ENCODE measurements at places on chromosomes 7 and 10. TPM values are rescaled to one million over a fixed set of nuclear protein-coding genes. Genes with fewer than 3 reads are reported as not detected.

Gene VSIR
- 10.1 TPM for total RNA-seq

DNA sequence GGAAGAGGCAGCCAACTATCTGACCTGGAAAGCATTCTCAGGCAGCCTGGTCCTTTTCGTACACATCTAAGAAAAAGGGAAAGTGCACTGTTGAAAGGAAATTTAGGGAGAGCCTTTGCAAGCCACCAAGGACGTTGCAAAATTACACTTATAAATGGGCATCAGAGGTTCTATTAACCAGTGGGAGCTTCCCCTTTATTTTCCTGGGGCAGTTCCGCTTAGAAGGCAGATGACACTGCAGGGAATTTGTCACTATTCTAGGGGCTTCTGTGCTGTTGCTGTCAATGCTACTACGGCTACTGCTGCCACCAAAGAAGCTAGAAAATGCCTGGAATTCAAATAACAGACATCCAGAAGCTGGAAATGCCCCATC lies 79.6 kb upstream of the AUTS2 start:
- DNase-seq = no peak

Gene PTN
- 63.5 TPM for total RNA-seq

Gene PNLIPRP2
- total RNA-seq = 21.1 TPM

Gene CASP2
- total RNA-seq = 13.6 TPM

- DNase-seq = no peak
These were observed 150.1 kb upstream of the NPS start for GRCh38 chr10:127398971-127399365.

GRCh38 chr10:129941199-129942018 lies 22.7 kb downstream of the EBF3 start:
- no peak for DNase-seq

GRCh38 chr7:149714910-149715471 lies 58.4 kb downstream of the ZNF467 start:
- no peak for DNase-seq

Gene STEAP1B
- not detected for total RNA-seq

GRCh38 chr10:113221756-113222168 lies 271.7 kb downstream of the TCF7L2 start:
- DNase-seq = peak; percentile 41

DNA sequence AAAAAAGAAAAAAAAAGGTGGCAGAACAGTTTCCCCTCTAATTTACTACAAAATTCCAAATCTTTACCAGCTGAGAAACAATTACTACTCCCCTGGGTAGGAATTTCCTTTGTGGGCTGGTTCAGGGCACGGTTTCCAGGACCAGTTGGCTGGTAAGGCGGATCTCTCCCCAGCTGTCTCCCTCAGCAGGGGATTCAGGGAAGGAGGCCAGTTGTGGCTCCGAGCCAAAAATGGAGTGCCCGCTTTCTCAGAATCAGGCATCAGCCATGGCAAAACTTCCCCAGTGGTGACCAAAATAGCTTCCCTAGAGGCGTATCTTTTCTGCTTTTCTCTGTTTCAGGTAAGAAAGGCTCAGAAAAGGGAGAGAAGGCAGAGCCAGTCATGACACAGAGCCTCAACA lies 91.2 kb downstream of the ZNF22 start:
- DNase-seq = no peak

- no peak for DNase-seq
These were observed 162.9 kb downstream of the CREB5 start for GRCh38 chr7:28575241-28575643.

GRCh38 chr7:112290065-112290464 lies 83.6 kb downstream of the ZNF277 start:
- no peak for DNase-seq

GRCh38 chr7:35871856-35872255 lies 71.0 kb downstream of the SEPTIN7 start:
- DNase-seq = no peak

- DNase-seq = peak; percentile 58
These were observed 182.1 kb downstream of the ARID5B start for GRCh38 chr10:62083412-62084267.

Gene NKX2-3
- 0.24 TPM for total RNA-seq

- DNase-seq = no peak
These were observed 117.2 kb downstream of the ANLN start for GRCh38 chr7:36506820-36507219.

- DNase-seq = no peak
These were observed 4.3 kb upstream of the PPIF start for GRCh38 chr10:79342811-79343561.

GRCh38 chr7:32161708-32162107 lies 91.5 kb upstream of the PDE1C start:
- DNase-seq = no peak

DNA sequence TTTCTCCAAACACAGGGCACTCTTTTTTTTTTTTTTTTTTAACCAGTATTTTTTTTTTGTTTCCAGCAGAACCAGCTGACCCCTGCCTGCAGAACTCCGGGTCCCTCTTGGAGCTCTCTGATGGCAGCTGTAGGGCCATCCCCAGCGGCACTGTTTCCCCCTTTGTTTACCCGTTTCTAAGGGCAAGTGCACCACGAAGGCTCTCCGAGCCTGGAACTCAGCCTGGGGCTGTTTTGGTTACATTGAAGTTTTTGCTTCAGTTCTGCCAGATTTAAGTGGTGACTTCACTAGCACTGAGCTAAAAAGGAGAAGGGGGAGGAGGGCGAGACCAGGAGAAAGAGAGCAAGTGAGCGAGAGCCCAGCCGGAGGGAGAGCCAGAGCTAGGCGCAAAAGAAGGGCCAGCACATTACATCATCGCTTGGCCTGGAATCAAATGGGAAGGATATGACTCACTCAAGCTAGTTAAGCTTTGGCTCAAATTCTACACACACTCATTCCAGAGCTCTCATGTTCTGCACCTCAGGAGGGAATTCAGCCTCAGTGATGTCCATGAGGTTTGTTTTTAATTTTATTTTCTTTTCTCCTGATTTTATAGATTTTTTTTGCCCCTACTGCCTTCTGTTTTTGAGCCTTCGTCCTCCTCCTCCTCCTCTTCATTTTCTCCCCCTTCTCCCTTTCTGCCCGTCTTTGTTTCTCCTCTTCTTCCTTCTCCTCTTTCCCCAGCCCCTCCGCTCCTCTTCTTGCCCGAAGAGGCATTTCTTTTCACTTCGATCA lies 272.3 kb downstream of the TRIL start:
- peak; percentile 95 for DNase-seq

GRCh38 chr7:131346885-131347592 lies 19.4 kb downstream of the MKLN1 start:
- peak; percentile 19 for DNase-seq

- DNase-seq = peak; percentile 13
These were observed 96.9 kb upstream of the LRRTM3 start for GRCh38 chr10:66828957-66829356.

GRCh38 chr7:23213755-23214154 lies 31.9 kb downstream of the NUP42 start:
- no peak for DNase-seq

DNA sequence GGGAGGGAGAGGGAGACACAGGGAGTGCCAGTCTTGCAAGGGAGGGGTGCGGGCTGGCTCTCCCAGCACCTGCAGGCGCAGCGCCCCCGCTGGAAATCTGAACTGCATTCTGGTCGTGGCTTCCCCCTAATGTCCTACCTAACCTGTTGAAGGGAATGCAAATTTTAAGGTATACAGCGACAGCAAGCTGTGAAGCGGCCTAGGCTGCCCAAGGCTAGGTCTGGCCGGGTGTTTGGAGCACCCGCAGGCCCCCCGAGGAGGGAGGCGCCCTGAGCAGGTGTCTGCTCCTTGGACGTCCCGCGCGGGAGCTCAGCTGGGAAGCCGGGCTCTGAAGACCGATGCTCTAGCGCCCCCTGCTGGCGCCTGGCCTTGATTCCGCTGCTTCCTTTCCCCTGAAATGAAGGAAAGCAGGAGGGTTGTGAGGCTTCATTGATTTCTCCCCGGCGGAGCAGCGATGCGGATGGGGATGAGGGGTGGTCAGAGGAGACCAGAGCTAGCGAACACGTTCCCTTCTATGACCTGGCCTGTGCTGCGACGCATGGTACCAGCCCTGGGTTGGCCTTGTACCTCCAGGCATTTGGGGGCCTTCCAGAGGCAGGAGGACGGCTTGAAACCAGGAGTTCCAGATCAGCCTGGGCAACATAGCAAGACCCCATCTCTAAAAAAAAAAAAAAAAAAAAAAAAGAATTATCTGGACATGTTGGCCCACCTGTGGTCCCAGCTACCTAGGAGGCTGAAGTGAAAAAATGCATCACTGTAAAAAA lies 601.3 kb downstream of the GALNT17 start:
- peak; percentile 96 for DNase-seq

Gene ASB10
- not detected for total RNA-seq

Gene GBX1
- not detected for total RNA-seq

- no peak for DNase-seq
These were observed 137.7 kb upstream of the PFKP start for GRCh38 chr10:2929480-2930258.

DNA sequence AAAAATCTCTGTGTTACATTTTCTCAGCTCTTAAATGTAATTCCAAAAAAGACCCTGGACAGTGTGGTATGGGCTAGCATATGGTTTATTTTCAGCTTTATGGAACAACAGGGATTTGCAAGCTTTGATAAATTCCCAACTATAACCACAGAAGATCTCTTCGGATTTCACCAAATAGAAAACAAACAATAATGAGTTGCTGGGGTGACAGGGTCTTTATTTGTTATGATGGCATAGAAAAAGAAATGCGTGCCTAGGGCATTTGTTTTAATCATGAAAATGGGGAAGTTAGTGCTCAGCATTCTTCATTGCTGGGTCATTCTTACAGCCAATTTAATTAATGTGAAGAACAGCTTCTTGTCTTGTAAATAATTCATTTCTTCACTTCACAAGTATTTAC lies 139.0 kb downstream of the LRRN3 start:
- no peak for DNase-seq

GRCh38 chr7:151309311-151309710 lies 32.3 kb upstream of the NUB1 start:
- DNase-seq = no peak

DNA sequence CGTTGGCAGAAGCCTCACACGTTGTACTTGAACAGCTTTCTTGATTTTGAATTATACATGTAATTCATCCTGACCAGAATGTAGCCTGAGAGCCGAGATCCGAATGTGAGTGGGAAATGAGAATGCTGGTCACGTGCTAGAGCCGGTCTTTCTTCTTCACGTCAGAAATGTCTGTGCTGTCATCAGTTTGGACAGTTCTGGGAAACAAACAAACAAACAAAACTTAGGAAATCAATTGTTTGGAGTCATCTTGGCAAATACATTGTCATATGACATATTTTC lies 729.8 kb downstream of the LRMDA start:
- no peak for DNase-seq

Gene MYH16
- 0.13 TPM for total RNA-seq

GRCh38 chr7:45177801-45178200 lies 20.2 kb downstream of the RAMP3 start:
- no peak for DNase-seq

Gene ANKRD30A
- not detected for total RNA-seq

GRCh38 chr7:122913608-122914007 lies 27.3 kb upstream of the CADPS2 start:
- no peak for DNase-seq

GRCh38 chr10:30348378-30348776 lies 701 bp downstream of the MTPAP start:
- no peak for DNase-seq

DNA sequence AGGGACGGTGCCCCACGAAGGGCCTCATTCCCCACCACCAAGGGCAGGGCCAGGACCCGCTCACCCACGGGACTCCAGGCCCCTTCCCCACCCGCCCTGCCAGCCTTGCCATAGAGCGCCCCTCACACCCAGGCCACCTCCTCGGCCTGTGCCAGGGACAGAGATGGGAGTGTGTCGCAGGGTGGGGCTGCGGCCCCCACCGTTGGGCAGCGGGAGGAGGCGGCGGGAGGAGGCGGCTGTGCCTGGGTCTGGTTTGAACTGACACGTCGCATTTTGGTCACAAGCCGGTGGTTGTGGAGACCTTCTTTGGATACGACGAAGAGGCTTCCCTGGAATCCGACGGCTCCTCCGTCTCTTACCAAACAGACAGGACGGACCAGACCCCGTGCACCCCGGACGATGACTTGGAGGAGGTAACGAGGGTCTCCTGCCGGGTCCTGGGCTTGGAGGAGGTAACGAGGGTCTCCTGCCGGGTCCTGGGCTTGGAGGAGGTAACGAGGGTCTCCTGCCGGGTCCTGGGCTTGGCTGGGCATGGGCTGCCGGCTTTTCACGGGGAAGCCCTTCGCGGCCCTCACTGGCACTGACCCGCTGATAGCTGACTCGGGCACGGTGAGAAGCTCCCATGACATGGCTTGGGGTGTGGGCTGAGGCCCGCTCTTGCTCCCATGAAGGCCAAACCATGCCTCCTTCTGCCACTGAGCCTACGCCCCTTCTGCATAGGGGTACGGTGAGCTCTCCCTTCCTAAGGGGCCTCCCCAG lies 46.4 kb upstream of the DPYSL4 start:
- DNase-seq = no peak

Gene CLEC2L
- total RNA-seq = not detected

Gene TSPAN15
- total RNA-seq = 29.0 TPM

Gene OR2A5
- total RNA-seq = 0.44 TPM

Gene KCP
- total RNA-seq = 0.20 TPM

Gene CREB5
- 27.9 TPM for total RNA-seq

- no peak for DNase-seq
These were observed 68.6 kb upstream of the IMMP2L start for GRCh38 chr7:111630862-111631261.

DNA sequence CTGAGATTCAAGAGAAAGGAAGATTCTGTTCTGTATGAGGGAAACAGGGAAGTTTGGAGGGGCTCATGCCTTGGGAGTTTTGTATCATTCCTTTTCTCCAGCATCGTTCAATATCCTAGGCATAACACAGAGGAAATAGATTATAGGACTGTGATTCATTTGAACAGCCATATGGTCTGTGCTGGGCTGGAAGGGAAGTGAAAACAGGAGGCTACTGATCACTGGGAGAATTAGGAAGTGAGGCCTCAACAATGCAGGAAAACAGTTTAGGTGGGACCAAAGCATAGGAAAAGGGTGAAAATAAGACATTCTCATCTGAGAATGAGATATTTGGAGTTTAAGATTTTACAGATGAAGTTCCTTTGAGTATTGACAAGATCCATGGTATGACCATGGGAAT lies 70.7 kb upstream of the MKX start:
- no peak for DNase-seq

Gene RPEL1
- 0.10 TPM for total RNA-seq

Gene SLC25A13
- 55.1 TPM for total RNA-seq

Gene VENTX
- not detected for total RNA-seq

Gene GRK5
- 19.9 TPM for total RNA-seq

All from hepatocyte (in vitro differentiated cells).